ENCODE measurements at places on chromosomes 13 and 19.

GRCh38 chr13:34019870-34020269 lies 201.9 kb downstream of the RFC3 start:
- DNase-seq = no peak

GRCh38 chr13:108214441-108215271 lies 680 bp downstream of the LIG4 start:
- DNase-seq = no peak

DNA sequence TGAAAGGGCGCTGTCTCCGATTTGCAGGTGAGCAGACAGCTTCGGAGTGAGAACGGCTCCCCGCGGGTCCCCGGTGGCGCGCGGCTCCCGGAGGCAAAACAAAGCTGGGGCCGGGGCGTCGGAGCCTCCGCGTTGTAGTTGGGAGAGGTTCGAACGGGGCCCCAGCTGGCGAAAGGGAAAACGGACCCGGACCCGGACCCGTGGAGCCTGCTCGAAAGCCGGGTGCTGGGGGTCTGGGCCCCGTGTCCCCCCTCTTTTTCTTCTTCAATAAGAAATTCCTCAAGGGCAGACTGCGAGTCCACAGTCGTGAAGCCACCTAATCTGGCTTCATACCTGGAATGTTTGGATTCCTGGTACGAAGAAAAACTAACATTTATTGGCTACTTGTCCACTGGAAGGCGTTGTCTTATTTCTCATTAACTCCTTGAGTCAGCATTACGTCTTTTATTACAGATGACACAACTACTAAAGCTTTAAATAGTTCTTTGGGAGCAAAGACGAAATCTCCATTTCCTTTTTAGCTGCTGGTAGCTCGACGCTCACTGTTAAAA lies 632 bp upstream of the MTIF3 start:
- no peak for DNase-seq

DNA sequence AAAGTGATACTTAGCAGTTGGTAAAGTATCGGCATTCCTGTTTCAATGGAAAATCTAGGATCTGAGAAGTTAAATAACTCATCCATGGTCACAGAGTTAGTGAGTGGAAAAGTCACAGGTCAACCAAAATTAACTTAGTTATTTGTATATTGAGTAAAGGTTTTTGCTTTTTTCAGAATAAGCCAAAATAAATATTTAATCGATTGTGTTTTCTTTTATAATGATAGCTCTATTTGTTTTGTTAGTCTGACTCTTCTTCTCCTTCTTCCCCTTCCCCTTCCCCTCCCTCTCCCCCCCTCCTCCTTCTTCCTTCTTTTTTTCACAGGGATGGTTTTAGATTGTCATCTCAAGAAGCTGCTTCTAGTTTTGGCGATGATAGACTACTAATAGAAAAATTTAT lies 173.5 kb downstream of the PCCA start:
- no peak for DNase-seq

- no peak for DNase-seq
Measured at GRCh38 chr19:33189453-33189852, 4.7 kb upstream of the LRP3 start.

GRCh38 chr13:48214519-48215121 lies 18.4 kb upstream of the ITM2B start:
- peak; percentile 5 for DNase-seq

GRCh38 chr13:58239774-58240268 lies 608.3 kb downstream of the PCDH17 start:
- DNase-seq = no peak

DNA sequence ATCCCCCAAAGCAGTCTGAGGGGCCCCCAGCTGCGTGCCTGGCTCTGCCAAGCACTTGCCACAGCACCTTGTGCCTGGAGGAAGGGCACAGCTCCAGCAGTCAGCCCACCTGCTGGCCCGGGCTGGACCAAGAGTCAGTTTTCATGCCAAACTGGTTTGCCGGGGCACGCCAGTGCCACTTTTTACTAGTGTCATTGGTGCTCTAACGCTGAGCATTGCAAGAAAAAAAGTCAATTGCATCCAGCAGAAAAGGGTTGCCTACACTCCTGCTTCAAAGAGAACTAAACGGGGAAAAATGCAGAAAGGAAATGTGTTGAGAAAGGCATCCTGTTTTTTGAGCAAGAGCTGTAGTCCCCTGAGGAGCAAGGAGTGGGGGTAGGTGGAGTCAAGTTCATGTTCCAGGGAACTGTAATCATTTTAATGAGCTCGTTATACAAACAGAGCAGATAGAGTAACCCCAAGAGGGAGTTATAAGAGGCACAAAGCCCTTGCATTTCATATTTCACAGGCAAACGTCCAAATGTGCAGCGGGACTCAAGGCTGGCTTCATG lies 68.4 kb downstream of the F2RL3 start:
- no peak for DNase-seq

DNA sequence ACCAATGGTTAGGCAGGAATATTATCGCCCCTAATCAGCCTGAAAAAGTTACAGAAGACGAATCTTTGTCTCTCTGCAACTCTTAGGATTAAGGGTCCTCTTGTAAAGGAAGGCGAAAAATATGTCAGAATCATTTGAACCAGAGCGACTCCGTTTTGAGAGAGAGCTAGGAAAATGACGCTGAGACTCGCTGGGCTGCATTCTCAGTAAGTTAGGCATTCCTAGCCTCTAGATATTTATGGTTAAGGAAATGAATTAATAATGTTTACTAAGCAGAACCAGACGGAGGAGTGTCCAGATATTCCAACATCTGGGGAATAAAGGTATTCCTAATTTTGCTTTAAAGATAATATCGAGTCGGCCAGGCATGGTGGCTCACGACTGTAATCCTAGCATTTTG lies 755 bp upstream of the ZNF726 start:
- DNase-seq = no peak

- no peak for DNase-seq
Measured at GRCh38 chr19:12295191-12295590, 508 bp upstream of the ZNF44 start.
